Esophagus squamous epithelium (tissue), 5 donors: ENCODE measurements at places on chromosomes 5 and 9.

DNA sequence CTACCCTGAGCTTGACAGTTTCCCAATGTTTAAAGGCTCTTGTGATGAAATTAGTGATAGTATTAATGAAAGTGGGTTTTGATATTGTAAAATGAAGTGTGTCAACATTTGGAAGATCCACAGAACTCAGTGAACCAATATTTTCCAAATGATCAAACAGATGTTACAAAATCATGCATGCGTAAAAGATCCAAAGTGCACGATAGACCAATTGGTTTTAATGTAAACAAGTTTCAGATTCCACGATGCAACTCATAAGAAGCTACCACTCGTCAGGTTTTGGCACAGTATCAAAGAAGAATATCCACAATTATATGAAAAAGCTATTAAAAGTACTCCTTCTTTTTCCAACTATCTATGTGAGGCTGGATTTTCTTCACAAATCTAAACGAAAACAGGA lies 82.3 kb downstream of the SLC38A9 start:
- DNase-seq = no peak

GRCh38 chr9:27059907-27060306 lies 49.1 kb upstream of the TEK start:
- no peak for DNase-seq

- DNase-seq = no peak
Measured at GRCh38 chr5:38423276-38424147, 132.9 kb downstream of the LIFR start.

- DNase-seq = no peak
Measured at GRCh38 chr5:140677947-140678346, 4.6 kb upstream of the DND1 start.

GRCh38 chr5:141223112-141223783 lies at the start of gene PCDHB14:
Gene PCDHB14, plus strand, starts transcription at chr5:141223343. Its CDS starts 163 bp downstream, at chr5:141223506.
- no peak for DNase-seq

GRCh38 chr5:82735160-82735789 lies 341.9 kb downstream of the TMEM167A start:
- DNase-seq = no peak

DNA sequence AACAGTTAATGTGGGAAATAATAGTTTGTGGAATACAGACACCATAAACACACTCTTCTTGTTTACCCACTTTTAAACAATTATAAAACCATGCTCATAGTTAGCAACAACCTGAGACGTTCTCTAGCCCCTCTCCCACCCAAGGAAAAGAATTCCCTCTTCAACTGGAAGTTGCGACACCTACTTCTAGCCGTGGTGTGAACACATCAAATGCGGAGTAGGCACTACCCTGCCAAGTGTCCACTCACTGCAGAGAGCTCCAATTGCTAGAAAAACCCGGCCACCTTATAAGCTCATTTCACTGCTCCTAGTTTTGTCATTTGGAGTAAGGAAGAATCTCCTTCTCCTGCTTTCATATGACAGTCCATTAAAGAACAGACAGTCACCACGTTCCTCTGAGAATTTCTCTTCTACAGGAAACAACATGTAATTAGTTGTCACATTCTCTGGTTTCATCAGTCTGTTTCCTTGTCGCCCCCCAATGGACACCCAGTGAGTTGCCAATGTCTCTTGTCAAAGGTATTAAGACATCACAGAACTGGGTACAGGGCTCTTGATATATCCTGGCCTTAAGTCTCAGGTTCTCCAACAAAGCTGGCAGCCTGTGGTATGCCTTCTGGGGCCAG lies 47.3 kb downstream of the PRLR start:
- DNase-seq = no peak

- DNase-seq = no peak
Measured at GRCh38 chr9:133993635-133994253, 1.6 kb upstream of the VAV2 start.

DNA sequence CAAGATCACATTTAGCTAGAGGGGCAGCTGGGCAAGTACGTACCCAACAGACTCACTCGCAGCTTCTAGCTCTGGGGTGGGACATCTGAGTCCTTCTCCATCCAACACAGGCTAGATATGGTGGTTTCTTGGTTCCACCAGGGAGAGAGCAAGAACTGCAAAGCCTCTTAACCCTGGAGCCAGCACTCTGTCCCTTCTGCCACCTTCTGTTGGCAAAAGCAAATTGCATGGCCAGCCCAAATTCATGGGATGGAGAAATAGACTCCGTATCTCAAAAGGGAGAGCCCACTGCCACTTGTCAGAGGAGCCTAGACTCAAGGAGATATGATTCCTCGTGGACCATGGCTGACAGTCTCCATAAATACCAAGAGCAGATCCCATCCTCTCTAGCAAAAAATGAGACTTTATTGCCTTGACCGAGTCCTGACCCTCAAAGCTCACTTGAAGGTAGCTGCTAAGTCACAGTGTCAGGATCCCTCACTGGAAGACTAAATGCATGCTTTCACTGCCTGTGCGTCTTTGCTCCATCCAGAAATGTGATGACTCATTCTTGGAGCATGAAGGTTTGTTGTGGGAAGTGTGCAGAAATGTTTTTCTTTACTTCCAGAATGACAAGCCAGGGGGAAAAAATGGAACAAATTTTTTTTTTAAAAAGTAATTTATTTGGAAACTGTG lies 28.8 kb upstream of the ROR2 start:
- no peak for DNase-seq

GRCh38 chr5:108617467-108618435 lies 129.9 kb upstream of the FER start:
- DNase-seq = no peak

DNA sequence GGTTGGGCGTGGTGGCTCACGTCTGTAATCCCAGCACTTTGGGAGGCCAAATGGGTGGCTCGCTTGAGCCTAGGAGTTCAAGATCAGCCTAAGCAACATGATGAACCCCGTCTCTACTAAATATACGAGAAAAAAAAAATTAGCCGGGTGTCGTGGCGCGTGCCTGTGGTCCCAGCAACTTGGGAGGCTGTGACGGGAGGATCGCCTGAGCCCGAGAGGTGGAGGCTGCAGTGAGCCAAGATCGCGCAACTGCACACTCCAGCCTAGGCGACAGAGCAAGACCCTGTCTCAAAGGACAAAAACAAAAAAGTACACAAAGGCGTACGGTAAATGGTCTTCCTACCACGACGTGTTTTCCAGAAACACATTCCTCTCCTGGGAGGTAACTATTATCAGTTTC lies 538 bp upstream of the BDP1 start:
- no peak for DNase-seq

DNA sequence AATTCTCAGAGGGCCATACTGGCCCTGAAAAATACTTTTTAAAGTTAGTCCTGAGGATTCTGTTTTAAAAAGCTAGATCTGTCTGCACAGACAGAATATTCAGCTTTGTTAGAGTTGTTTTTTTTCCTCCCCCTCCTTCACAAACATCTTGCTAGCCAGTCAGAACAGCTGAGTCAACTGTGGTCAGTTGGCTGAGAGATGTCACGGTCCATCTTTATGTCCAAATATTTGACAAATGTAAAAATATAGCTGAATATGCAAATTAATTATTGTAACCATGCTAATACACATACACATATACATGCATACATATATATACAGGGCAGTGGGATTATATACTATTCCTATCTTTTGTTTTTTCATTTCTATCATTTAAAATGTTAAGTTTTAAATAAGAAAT lies 33.9 kb downstream of the UNC13B start:
- no peak for DNase-seq

GRCh38 chr5:159178978-159179377 lies 30.4 kb downstream of the RNF145 start:
- no peak for DNase-seq

GRCh38 chr5:61820836-61821235 lies 485.2 kb upstream of the KIF2A start:
- DNase-seq = no peak

DNA sequence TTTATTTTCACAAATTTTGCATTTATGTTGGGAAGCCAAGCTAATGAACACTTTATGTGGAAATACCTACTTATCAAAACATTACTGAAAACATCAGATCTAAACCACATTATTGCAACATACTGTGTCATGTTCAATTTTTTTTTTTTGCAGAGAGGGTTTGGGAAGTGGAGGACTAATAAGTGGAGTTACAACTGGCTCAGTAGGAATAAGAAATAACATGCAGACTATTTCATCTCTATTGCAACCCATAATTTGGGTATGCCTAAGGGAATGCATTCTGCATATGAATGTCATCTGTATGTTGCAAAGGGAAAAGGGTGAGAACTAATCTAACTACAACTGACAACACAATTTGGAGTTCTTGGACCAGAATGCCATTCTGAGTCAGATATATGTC lies 41.8 kb downstream of the APC start:
- DNase-seq = no peak

GRCh38 chr5:76256116-76256889 lies 146.8 kb upstream of the IQGAP2 start:
- no peak for DNase-seq

- DNase-seq = no peak
Measured at GRCh38 chr9:136058084-136058483, 37.0 kb downstream of the NACC2 start.

DNA sequence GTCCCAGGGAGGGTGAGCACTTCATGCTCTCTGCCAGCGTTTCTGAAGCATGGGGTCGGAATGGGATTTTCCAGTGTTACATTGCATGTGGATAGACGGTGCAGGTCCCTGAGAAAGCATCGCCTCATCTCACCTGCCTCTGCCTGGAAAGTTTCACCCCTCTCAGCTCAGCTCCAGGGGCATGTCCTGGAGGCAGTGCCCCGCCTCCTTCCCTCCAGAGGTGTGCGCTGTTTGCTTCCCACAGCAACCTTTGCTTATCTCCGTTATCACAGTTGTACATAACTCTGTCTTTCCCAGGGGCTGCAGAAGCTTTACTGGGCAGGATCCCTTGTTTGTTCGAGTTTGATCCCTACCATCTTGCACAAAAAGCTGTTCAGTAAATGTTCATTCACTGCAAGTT lies 10.7 kb upstream of the CREBRF start:
- no peak for DNase-seq

DNA sequence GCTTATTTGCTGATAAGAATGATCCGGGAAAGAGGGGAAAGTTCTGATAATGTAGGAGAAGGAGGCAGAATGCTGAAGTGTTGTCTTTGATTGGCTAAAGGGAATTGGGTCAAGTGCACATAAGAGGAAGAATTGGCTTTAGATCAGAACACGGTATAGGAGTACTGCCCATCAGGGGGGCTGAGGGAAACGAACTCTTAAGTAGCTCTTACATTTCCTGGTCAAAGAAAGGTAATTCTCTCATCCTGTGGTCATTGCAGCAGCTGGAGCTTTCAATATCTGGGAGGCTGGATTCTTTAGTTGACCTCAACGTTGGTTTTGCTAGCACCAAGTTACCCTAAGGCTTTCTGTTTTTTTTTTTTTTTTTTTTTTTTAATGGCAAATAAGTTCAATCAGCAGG lies 178.7 kb upstream of the NR3C1 start:
- DNase-seq = no peak

DNA sequence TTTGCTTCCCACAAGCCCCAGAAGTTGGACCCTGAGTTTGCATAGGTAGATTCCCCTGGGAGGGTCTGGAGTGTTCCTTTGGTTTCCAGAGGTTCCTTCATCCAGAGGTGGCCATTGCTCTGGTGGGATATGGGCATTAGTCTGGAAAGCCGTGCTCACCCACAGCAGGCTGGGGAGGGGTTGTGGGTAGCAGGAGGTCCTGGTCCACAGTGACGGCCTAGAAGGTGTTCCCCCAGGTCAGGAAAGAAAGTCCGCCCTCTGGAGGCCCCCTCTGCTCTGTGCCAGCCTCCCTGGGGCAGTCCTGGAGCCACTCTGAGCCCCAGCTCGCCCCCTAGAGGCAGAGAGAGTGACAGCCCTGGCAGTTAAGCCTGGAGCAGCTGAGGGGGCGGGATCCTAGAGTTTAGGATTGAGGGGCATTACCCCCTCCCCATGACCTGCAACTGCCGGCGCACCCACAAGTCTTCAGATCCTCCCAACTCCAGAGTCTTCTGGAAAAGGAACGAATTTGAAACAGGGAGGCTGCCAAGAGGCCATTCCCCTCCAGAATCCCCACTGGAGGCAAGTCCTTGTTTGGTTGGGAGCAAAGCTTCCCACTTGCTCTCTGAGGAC lies 36.8 kb downstream of the NDST1 start:
- no peak for DNase-seq

DNA sequence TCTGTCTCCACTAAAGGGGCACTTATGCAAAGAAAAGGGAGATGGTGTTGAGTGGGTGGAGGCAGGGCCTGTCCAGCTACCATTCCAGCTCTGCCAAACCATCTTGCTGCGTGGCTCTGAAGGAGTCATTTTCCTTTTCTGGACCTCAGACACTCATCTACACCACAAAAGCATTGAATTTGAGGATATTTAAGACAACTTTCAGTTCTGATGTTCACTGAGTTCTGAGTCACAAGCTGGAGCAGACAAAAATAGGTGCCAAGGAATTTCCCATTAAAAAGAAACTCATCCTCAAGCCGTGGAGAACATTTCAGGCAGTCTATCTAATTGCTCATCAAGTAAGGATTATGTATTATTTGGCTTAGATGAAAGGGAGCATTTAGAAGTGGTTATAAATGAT lies 195.0 kb upstream of the TBC1D2 start:
- no peak for DNase-seq

- no peak for DNase-seq
Measured at GRCh38 chr5:135355169-135355568, 43.9 kb downstream of the MACROH2A1 start.

DNA sequence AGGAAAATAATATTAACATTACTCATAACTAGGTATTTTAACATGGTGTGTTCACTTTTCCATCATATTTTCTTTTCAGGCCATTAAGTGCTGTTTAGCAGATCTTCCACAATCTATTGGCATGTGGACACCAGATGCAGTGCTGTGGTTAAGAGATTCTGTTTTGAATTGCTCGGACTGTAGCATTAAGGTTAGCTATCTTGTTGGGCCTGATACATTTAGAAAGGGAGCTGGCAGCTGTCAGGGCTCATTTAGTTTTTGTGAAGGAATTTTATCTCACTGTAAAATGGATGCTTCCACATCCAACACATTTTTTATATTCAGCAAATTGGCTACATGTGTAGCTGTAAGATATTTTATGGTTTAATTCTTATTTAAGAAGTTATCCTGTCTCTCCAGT lies 20.7 kb upstream of the TMOD1 start:
- no peak for DNase-seq

GRCh38 chr5:150022158-150022531 lies 21.6 kb downstream of the HMGXB3 start:
- no peak for DNase-seq

DNA sequence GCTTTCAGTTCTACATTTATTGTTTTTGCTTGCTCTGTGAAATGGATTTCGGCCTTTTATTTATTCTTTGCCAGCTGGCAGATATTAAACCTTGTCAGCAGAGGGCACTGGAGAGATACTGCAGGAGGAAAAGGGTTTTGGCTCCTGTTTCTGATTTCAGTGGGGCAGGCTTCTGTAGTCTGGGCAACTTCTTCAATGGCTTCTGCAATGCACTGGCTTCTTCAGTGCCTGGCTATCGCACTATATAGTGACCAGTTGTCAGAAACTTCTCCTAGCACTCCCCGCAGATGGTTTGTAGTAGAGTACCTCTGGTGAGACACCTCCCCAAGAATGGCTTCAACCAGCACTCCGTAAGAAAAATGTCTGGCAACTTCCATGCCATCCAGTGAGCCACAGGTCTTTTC lies 3.2 kb upstream of the NFX1 start:
- DNase-seq = no peak
